Osteocyte (in vitro differentiated cells): ENCODE measurements at places on chromosomes 3 and 15. TPM values are rescaled to one million over a fixed set of nuclear protein-coding genes. Genes with fewer than 3 reads are reported as not detected.
A peak's percentile ranks its signal among the peaks of the same experiment; 100 is the strongest.

ADAMTS9 gene
- 0.94 and 1.5 TPM in 2 replicates for total RNA-seq

CDC25A gene
- total RNA-seq, result 3.5 and 3.8 TPM in 2 replicates

CFAP92 gene
- total RNA-seq, result 0.18 TPM in 1 of 2 replicates, not detected in the other

ZIC4 gene
- total RNA-seq, result 8.6 and 8.8 TPM in 2 replicates

RIOX2 gene
- total RNA-seq, result 24.0 and 25.4 TPM in 2 replicates

GRCh38 chr15:99447497-99448371, 118.0 kb upstream of the MEF2A start:
- peaks cover 55% of the 10 kb centered on the region for H3K4me1 ChIP-seq
- DNase-seq, result peak; percentile 81
- no peaks in the 10 kb centered on the region for H3K27me3 ChIP-seq
- no peak overlapping the region for H3K4me3 ChIP-seq
- peak overlapping the region; percentile 68 for H3K27ac ChIP-seq
- no peaks in the 10 kb centered on the region for H3K36me3 ChIP-seq

DNA sequence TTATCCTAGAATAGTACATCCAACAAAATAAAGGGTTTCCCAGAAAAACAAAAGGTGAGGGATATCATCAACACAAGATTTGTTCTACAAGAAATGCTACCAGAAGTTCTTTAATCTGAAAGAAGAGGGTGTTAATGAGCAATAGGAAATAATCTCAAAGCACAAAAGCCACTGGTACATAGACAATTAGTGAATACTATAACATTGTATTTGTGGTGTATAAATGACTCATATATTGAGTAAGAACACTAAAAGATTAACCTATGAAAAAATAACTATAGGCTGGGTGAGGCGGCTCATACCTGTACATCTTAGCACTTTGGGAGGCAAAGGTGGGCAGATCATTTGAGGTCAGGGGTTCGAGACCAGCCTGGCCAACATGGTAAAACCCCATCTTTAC, 210.2 kb upstream of the SLITRK3 start:
- no peaks in the 10 kb centered on the region for H3K36me3 ChIP-seq
- no peak for DNase-seq
- no peaks in the 10 kb centered on the region for H3K27me3 ChIP-seq
- H3K4me1 ChIP-seq, result no peaks in the 10 kb centered on the region

GRCh38 chr3:156602424-156602823, 47.5 kb upstream of the SSR3 start:
- H3K36me3 ChIP-seq, result no peaks in the 10 kb centered on the region
- DNase-seq, result no peak
- H3K27ac ChIP-seq, result no peak overlapping the region
- no peak overlapping the region for H3K4me3 ChIP-seq

DNA sequence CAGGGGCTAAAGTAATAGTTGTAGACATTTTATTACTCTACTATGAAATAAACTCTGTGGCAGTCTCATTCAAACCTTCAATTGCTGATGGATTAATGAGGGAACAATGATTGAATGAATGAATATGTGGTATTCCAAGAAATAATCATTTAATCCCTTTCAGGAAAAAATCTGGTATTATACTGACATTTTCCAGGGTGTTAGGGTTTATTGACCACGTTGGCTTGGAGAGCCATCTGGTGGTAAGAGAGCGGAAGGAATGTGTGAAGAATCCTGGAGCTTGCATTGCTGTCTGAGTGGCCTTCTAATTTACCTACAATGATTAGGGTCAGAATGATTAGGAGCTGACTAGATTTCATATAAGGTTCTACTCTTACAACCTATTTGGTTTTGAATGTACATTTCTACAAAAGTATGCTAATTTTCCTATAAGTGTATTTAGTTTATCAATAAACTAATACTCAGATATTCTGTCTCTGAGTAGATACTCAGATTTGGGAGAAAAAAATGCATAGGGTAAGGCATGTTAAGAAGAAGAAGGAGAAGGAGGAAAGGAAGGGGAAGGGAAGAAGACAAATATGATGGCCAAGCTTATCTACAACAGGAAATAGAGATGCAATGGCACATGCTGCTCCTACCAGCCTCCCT, 249.9 kb downstream of the ROBO1 start:
- peaks cover 16% of the 10 kb centered on the region for H3K4me1 ChIP-seq
- DNase-seq, result no peak
- no peak overlapping the region for H3K27ac ChIP-seq
- H3K36me3 ChIP-seq, result no peaks in the 10 kb centered on the region

DNA sequence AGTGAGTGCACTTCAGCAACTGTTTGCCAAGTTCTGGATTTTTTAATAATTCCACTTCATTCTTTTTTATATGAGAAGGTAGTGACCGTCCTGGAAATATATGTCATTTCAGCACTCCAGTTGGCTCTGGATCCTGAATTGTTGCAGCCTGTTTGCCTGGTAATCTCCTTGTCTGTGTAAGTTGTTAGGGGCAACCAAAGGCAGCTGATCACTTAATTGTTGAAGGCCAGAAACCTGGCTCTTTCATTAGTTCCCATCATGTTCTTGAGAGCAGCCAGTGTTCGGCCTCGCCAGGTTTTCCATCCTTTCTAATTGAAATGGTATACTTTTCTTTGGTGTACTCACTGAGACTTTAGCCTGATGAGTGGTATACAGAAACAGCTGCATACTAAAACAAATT, 168.6 kb downstream of the SOX2 start:
- H3K4me3 ChIP-seq, result no peak overlapping the region
- no peaks in the 10 kb centered on the region for H3K4me1 ChIP-seq
- H3K27me3 ChIP-seq, result no peaks in the 10 kb centered on the region
- H3K36me3 ChIP-seq, result no peaks in the 10 kb centered on the region
- H3K27ac ChIP-seq, result no peak overlapping the region

GRCh38 chr3:118146658-118147375, 887.8 kb downstream of the IGSF11 start:
- H3K27ac ChIP-seq, result no peak overlapping the region
- no peak overlapping the region for H3K4me3 ChIP-seq
- no peaks in the 10 kb centered on the region for H3K27me3 ChIP-seq
- H3K36me3 ChIP-seq, result no peaks in the 10 kb centered on the region
- H3K4me1 ChIP-seq, result no peaks in the 10 kb centered on the region

DNA sequence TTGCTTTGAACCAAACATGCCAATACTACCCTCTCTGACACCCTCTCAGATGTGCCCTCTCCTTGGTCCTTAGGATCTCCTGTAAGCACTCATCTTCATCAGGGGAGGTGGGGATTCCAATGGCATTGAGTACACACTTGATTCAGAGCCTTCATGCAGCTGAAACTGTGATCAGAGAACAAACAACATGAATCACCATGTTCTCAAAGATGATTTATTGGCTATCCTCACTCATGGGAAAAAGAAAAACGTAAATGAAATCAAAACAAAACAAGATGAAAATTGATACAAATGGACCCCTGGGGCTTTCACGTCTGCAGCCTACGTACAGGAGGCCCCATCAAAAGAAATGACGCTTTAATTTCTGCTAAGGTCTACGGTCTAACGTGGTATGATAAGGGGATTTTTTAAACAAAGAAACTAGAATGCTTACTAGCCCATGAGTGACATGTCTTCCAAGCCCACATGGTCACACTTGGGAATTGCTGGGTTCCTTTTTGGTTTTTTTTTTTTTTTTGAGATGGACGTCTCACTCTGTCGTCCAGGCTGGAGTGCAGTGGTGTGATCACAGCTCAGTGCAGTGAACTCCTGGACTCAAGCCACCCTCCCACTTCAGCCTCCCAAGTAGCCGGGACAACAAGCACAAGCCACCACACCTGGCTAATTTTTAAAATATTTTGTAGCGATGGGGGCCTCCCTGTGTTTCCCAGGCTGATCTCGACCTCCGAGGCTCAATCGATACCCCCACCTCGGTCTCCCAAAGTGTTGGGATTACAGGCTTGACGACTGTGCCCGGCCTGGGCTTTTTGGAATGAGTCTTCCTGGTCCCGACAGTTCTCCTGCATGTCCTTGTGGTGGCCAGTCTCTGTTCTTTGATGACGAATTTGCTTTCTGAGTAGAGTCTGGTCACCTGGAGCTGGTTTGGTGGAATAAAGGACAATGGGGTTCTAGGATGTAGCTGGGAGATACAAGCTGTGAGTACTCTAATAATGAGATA, 202.6 kb downstream of the XXYLT1 start:
- H3K27me3 ChIP-seq, result no peaks in the 10 kb centered on the region
- H3K4me3 ChIP-seq, result no peak overlapping the region
- H3K36me3 ChIP-seq, result peaks cover 12% of the 10 kb centered on the region
- no peak for DNase-seq
- no peak overlapping the region for H3K27ac ChIP-seq
